NCI-H460 (cell line): ENCODE measurements at places on chromosomes 16 and 17. TPM values are rescaled to one million over a fixed set of nuclear protein-coding genes. Genes with fewer than 3 reads are reported as not detected.

DNA sequence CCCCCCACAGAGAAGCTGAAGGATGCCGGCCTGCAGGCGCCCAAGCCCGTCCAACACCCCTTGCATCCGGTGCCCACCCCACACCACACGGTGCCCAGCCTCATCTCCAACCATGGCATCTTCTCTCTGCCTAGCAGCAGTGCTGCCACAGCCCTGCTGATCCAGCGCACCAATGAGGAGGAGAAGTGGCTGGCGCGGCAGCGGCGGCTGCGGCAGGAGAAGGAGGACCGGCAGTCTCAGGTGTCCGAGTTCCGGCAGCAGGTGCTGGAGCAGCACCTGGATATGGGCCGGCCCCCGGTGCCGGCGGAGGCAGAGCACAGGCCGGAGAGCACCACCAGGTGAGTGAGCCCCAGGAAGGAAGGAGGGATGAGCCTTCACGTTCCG, 31.5 kb downstream of the GINS2 start:
- DNase-seq: no peak

The KRTAP9-6 gene
- total RNA-seq: not detected in 2 replicates

DNA sequence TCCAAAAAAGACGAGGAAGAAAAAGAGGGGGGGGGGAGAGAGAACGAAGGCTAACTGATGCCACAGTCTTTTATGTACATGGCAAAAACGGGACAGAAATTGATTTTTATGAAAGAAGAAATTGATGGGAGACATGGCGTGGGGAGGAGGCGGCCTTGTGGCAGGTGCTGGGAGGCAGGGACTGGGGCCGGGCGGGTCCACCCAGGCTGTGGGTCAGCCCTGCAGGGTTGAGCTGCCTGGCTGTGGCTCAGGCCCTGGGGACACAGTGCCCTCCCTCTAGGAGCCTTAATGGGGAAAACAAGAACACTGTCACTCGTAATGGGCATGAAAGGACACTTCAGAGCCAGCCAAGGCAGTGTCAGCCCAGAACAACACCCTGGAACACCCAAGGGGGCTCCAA, 34.8 kb downstream of the SNX20 start:
- DNase-seq: no peak

The MAP1LC3B gene
- 33.6 and 42.9 TPM in 2 replicates for total RNA-seq

The ALOXE3 gene
- total RNA-seq: 0.06 TPM in 1 of 2 replicates, not detected in the other

- DNase-seq: no peak
These were observed 44.0 kb downstream of the MRM1 start for GRCh38 chr17:36645422-36645821.

The TIMM22 gene
- 18.5 and 21.1 TPM in 2 replicates for total RNA-seq

The DNAH9 gene
- not detected in 2 replicates for total RNA-seq

- DNase-seq: no peak
These were observed 613 bp downstream of the ECI1 start for GRCh38 chr16:2250652-2251295.
